ENCODE measurements at places on chromosomes 11 and 22.

GRCh38 chr11:71096751-71097388 is 155.5 kb downstream of the SHANK2 start:
- no peak for DNase-seq

GRCh38 chr22:29517215-29517908 is 36.2 kb downstream of the THOC5 start:
- DNase-seq = no peak

GRCh38 chr11:85875505-85875904 is 20.3 kb downstream of the CCDC83 start:
- no peak for DNase-seq

GRCh38 chr11:101915791-101916291 is 481 bp downstream of the ANGPTL5 start:
- DNase-seq = no peak

GRCh38 chr11:32960553-32961164 is 55.0 kb upstream of the DEPDC7 start:
- no peak for DNase-seq

DNA sequence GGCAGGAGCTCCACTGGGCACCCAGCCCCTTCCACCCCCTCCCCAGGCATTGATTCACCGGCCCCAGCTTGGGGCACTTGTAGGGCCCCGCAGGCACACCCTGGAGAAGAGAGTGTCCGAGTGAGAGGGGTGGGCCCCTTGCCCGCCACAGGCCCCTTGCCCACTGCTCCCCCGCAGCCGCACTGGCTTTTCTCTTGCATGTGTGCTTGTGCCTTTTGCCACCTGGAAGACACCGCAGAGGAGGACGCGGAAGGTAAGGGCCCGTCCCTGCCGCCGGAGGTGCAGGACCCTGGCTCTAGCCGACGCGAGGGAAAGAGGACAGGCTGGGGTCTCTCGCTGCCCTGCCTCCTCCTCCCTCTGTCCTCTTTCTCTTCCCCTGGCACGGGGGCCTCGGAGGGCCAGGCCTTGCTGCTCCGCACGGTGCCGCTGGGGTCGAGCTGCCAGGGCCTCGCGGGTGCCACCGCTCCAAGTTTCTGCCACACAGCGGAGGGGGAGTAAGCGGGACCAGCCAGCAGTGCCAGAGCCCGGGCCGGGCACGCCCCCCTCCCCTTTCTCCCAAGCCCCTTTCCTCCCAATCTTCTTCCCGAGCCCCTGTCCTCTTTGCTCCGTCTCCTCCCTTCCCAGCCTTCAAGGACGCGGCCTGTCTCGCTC is 9.5 kb downstream of the TNNT3 start:
- DNase-seq = no peak

DNA sequence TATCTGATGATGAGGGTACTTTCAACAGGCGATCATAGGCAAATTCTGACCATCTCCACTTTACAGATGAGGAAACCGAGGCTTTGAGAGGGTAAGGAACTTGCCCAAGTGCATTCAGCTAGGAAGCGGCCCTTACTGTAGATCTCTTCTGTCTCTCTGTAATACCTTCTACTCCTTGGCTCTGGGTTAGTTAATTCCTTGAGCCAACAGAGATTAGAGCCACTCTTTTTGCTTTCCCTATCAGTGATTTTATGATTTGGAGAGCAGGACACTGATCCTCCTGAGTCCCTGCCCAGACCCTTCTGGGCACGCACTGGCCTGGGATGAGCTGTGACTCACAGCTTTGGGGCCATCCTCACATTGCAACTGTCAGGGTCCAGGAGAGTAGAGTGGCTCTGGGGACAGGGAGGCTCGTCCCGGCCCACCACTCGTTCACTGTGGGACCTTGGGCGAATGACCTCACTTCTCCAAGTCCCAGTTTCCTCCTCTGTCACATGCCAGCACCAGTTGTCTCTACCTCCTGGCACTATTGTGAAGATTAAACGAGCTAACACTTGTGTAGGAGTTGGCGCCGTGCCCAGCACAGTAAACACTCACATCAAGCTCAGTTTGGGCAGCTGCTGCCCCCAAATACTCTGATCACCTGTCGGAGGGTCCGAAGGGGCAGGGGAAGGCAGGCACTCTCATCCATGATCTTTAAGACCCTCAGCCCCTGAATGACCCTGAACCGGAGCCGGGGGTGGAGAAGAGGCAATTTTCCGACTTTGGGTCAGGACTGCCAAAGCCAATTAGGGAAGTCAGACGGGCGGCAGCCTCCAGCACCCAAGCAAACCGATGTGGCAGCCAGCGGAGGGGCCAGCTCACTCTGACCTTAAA is 235.0 kb downstream of the MIAT start:
- DNase-seq = peak; percentile 44

DNA sequence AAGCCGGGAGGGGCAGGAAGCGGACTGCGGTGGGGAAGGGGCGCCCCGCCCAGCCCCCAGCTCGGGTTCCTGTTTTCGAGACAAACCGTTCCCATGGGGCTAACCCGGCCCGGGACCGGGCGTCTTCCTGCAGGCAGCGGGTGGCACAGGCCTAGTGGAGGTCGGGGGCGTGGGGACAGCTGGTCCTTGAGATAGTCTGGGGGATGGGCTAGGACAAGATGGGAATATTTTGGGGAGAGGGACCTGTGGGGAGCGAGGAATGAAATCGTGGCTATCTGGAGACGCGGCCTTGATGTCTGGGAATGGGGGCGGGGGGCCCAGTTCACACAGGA is 1.2 kb upstream of the RASGRP2 start:
- DNase-seq = peak; percentile 76

DNA sequence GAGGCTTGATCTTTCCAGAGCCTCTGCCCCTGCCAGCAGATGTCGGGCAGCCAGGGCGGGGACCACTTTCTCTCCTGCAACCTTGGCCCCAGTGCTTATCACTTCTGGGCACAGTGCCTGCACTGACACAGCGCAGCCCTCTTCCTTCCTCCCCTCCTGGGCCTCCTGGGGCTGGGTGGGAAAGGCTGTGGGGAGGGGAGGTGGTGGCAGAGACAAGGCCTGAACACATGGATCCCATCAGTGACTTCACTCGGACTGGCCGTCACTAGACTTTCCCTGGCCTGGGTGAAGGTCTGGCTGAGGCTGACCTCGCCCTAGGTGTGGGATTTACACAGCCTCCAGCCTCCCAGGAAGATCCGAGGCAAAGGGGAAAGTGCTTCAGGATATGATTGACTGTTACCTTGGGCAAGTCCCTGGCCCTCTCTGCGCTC is 68.1 kb downstream of the LRRC32 start:
- peak; percentile 38 for DNase-seq

DNA sequence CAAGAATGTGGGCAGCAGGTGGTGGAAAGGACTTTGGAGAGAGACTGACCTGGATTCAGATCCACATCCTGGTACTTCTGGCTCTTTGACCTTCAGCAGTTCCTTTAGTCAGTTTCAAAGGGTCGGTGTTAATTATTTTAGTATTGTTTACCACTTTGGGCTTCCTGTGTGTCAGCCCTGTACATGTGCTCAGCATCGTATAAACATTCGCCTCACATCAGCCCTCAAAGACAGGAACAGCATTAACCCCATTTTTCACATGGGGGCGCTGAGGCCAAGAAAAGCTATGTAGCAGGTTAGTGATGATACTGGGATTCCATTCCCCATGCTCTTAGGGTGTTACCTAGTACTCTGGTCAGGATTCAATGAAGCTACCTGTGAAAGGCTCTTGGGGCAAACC is 72.1 kb upstream of the YWHAH start:
- DNase-seq = peak; percentile 74

DNA sequence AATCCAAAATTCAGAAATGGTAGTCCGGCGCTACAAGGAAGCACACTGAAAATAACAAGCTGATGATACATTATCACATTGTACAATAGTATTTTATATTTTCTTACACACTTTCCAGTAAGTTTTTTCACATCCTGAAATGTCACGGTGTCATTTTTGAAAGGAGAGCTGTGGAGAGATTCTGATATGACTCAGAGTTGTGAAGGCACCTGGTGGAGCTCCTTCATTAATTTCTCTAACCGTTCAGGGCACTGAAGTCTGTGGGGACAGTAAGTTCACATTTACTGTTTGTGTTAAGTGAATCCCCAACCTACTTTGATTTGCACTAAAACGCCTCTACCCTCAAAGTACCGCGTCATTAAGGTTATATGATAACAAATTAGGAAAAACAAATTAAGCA is 13.3 kb downstream of the LDHAL6A start:
- DNase-seq = no peak

- DNase-seq = no peak
Measured at GRCh38 chr22:37279331-37280181, 2.8 kb upstream of the CYTH4 start.

- DNase-seq = no peak
Measured at GRCh38 chr22:42342426-42343120, 72.1 kb upstream of the TCF20 start.

DNA sequence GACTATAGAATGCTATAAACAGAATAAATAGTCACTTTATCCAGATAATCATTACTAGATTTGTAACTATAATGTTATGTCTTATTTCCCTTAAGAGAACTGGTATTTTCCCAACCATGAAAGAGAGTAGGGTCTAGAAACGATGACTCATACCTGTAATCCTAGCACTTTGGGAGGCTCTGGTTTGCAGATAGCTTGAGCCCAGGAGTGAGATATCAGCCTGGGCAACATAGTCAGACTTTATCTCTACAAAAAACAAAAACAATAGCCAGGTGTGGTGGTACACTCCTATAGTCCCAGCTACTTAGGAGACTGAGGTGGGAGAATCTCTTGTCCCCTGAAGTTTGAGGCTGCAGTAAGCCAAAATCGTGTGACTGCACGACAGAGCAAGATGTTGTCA is 30.9 kb downstream of the OR52A5 start:
- peak; percentile 54 for DNase-seq

DNA sequence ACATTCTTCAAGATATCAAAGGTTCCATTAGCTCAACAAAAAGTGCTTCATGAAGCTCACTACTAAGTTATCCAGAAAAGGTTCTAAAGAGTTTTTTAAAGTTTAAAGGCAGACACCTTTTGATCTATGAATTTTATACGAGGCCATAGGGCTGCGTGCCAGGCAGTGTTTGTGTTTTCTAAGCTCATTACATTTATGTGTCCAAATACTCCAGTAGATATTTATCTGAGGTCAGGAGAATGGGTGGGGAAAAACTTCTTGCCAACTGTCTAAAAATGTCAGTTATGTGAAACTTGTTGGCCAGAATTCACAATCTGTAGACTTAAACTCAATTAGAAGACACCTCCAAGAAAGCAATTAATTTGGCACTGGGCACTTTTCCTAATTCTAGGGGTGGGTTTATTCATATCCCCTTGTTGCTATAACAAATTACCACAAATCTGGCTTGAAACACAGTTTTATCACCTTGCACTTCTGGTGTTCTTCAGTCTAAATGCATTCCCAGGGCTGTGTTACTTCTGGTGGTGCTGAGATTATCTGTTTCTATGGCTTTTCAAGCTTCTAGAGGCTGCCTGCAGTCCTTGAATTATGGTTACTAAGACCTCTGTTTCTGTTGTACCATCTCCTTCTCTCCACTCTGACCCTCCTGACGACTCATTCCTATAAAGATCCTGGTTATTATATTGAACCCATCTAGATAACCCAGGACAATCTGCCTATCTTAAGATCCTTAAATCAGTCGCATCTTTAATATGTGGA is 1030.4 kb upstream of the CNTN5 start:
- DNase-seq = no peak

- peak; percentile 86 for DNase-seq
Measured at GRCh38 chr22:50306753-50307749, at the start of gene PLXNB2. TSS of gene PLXNB2 (minus strand) at chr22:50307646. CDS start at chr22:50290584, 17,062 bp downstream.

- DNase-seq = peak; percentile 63
Measured at GRCh38 chr22:44583854-44584253, 85.8 kb upstream of the RTL6 start.

- no peak for DNase-seq
Measured at GRCh38 chr11:78354408-78355308, 63.0 kb downstream of the GAB2 start.
